ENCODE measurements at places on chromosomes 12 and 14.

GRCh38 chr14:53670701-53671100 is 285.9 kb downstream of the BMP4 start:
- DNase-seq = no peak

GRCh38 chr12:125332900-125333299 is 267.7 kb downstream of the AACS start:
- DNase-seq = no peak

GRCh38 chr12:5650829-5651461 is 219.0 kb downstream of the NTF3 start:
- DNase-seq = no peak

- no peak for DNase-seq
These were observed 173.2 kb upstream of the MYL2 start for GRCh38 chr12:111093428-111094142.

- peak; percentile 98 for DNase-seq
These were observed 34.8 kb downstream of the FBXO21 start for GRCh38 chr12:117155278-117156060.

DNA sequence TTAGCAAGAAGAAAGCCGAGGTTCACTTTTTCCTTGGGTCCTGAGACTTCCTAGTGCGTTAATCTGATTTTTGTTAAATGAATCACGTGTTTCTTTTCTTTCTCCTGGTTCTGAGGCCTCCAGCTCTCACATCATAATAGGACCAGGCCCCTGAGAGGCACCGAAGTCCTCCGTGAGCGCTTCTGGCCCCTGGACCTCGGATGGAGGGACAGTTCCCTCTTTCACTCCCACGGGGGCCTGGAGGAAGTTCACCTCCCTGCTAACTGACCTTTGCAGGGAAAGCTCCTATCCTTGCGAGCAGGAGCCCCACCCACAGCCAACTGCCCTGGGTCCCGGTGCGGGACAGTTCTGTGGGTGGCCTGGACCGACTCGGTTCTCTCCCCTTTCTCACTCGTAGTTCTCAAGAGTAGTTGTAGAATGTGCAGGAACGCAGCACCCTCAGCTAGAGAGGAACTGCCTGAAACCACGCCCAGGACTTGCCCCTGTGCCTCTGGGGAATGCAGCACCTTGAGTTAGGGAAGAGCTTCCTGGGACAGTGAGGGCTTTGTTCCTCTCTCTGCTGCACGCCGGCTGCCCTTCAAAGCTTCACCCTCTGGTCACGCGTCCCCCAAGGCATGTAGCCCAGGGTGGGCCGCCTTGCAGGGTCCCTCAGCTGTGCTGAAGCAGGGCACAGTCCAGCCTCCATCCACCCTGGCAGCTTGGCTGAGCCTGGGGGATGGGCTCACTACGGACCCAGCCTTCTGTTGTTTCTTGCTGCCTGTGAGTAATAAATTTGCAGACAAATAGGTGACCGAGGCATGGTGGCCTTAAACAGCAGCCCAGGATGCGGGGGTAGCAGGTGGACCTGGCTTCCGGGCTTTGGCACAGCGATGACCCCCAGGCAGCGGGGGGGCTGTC is 264.6 kb downstream of the ADGRD1 start:
- DNase-seq = no peak

DNA sequence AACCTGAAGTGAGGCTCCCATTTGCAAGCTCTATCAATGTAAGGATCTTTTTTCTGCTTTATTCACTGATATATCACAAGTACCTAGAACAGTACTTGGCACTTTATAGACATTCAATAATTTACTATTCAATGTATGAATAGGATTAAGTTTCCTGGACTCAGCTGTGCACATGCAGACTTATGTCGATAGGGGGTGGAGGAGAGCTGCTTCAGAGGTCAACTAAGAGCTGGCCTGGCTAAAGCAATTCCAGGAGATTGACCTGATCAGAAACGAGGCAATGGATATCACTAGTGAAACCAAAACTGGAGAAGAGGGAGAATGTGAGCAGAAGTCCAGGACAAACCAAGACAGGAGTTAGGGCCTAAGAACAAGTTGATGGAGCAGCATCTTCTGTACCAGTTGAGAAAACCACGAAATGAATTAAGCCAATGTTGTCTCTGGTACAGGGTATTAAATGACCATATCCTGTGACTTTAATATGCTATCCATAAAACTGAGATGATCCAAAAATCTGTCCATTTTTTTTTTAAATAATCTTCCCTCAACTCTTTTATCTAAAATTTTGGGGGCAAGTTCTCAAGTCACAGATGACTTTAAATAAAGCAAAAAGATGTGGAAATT is 169.2 kb downstream of the PIK3C2G start:
- DNase-seq = no peak

GRCh38 chr12:66319266-66319954 is 17.1 kb downstream of the HELB start:
- DNase-seq = no peak

GRCh38 chr14:105761842-105762241 is 235.5 kb downstream of the TMEM121 start:
- no peak for DNase-seq

- DNase-seq = peak; percentile 50
These were observed 60.6 kb upstream of the TCL1A start for GRCh38 chr14:95774265-95775160.

GRCh38 chr14:68506645-68507419 is 286.0 kb downstream of the ZFP36L1 start:
- no peak for DNase-seq

GRCh38 chr12:106106061-106106566 is 32.6 kb downstream of the NUAK1 start:
- no peak for DNase-seq

DNA sequence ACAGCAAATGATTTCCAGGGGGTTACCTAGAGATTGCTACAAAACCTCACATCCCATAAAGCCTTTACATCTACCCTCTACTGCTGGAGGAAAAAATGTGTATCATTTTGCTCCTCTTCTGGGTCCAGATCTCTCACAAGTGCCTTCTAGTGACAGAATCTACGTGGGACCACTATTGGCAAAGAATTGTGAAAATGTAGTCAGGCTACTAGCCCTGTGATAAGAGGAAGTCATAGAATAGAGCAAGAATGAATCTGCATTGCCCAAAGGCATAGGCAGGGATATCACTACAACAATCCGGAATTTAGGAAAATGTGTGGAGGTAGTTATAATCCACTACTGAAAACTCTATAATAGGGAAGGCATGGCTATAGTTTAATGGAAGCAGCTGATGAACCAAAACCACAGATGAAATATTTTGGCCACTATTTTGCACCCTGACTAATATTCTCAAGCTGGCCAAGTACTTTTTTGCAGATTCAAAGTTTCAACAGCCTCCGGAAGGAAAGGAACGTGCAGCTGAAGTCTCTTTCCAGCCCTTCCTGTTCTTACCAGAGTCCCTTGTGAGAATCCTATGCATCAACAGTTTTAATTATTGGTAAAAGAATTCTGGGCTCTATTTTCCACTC is 176.8 kb downstream of the PHLDA1 start:
- no peak for DNase-seq

DNA sequence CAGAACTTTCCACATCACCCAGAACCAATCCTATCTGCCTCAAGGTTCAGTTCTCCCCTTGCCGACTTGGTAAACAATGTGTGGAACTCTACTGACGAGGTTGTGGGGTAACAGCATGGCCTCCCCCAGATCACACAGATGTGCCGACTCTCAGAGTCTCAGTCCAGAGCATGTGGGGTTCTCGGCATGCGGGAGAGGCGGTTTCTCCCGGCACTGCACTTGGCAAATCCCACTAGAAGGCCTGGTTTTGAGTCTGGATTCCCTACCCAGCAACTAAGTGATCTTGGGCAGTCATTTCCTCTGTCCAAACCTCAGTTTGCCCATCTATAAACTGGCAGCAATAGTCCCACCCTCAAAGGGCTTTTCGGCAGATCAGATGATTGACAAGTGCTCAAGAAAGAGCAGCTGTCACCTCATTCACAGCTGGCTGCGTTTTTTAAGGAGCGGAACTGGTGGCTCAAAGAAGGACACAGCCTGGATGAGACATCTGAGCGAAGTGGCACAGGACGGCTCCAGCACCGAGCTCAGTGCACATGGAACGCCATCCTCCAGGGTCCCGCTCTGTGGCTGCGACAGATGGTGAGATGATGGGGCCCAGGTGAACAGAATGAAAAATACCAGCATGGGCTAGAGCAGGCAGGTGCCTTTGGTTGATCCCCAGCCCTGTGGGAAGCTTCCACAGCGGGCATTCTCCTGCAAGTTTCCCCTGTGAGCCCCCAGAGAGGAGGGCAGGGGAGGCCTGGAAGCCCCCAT is 7.3 kb downstream of the TESC start:
- DNase-seq = no peak

GRCh38 chr12:24025153-24025798 is 75.8 kb upstream of the SOX5 start:
- no peak for DNase-seq
